ENCODE measurements at places on chromosomes 13 and 19.

DNA sequence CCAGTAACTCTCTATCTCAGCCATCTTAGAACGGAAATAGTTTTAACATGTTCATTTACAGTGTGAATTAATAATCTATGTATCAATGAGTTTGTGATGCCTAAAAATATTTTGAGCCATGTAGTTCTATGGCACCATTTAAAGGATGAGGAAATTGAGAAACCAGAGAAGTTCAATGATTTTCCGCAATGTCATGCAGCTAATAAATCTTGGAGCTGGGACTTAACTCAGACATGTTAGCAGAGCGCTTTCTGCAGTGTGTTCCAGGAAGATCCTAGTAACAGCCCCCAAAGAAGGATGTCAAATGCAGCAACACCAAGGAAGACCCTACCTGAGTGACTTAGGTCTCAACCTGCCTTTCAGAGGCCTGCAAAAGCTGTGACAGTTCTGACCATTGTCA is 99.3 kb upstream of the RAP2A start:
- DNase-seq: no peak

GRCh38 chr13:69641773-69642172 is 465.9 kb upstream of the ATXN8OS start:
- DNase-seq: no peak

GRCh38 chr19:51687791-51688670 is 5.1 kb upstream of the SPACA6 start:
- no peak for DNase-seq

- no peak for DNase-seq
Measured at GRCh38 chr19:12825254-12826131, 8.9 kb downstream of the RTBDN start.

DNA sequence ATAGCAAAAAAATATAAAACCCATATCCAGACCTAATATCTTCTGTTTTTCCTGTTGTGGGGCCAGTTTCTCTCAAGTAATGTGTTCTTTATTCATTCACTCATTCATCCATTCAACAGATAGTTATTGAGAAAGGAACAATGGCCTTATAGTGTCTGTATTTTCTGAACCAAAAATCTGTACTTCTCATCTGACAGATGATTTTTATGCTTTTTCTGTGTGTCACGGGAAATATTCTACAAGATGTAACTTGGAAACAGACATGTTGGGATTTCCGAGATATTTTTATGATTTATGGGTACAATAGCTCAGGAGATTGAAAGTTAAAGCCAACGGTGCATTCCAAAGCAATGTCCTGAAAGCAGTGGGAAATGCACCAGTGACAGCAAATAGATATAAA is 5.7 kb downstream of the ACOD1 start:
- no peak for DNase-seq

DNA sequence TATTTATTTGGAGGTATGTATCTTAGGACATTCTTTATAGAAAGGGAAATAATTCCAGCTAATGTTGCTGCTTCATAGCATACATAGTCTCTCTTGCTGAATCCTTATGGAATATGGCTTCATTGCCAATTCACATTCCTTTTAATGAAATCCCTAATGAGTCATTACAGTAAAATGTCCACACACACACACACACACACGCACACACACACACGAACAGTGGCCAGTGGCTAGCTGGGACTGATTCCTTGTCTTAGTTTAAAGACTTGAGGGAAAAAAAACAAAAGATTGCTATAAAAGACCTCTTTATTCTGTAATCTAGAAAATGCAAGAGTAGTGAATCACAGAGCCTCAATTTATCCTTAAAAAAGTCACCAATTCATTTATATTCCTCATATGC is 301.6 kb downstream of the SLITRK6 start:
- DNase-seq: no peak

- no peak for DNase-seq
Measured at GRCh38 chr19:33416307-33417215, 43.1 kb downstream of the CEBPG start.

- DNase-seq: no peak
Measured at GRCh38 chr13:82370316-82370715, 1512.0 kb downstream of the SLITRK1 start.

DNA sequence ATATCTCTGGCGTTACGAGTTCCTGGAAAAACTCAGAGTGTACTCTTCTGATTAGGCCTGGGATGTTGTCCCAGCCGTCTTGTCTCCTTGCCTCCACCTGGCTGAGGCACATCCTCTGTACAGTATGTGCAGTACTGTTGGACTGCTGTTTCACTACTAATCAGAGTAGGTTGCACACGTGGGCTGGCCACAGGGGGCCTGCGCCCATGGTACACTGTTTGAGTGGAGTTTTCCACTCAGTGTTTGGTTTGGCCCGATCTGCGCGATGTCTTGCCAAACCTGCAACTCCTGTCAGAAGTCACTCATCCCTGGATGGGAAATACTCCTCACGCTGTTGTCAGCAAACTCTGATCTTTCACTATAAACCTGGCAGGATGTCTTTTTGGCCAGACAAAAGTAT is 189.6 kb upstream of the CSNK1A1L start:
- DNase-seq: no peak

All from cerebellar nuclear complex (tissue), 1 donor.